ENCODE measurements at places on chromosomes 6 and 20.

DNA sequence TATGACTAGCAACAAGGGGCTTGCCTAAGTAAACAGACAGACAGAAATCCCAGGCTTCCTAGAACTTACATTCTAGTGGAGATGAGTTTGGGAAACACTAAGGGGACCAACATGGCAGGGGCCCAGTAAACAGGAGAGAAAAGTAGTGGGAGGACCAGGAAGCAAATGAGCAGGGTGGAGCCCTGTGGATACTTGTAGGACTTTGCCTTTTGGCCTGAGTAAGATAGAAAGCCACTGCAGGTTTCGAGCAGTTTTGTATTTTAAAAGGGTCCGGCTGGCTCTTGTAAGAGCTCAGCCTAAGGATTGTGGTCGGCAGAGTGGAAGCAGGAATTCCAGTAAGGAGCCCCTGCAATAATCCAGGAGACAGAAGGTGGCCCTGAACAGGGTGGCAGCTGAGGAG, 125.5 kb downstream of the MAP3K7 start:
- DNase-seq = no peak

DNA sequence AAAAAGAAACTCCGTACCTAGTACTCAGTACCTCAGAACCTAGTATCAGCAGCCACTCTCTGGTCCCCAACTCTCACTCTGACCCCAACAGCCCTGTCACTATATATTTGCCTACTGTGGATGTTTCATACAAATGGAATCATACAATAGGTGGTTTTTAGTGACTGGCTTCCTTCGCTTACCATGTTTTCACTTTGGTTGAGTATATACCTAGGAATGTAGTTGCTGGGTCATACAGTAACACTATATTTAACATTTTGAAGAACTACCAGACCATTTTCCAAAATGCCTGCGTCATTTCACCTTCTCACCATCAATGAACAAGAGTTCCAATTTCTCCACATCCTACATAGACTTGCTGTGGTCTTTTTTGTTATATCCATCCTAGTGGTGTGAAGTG, 283.2 kb downstream of the GMDS start:
- DNase-seq = no peak

DNA sequence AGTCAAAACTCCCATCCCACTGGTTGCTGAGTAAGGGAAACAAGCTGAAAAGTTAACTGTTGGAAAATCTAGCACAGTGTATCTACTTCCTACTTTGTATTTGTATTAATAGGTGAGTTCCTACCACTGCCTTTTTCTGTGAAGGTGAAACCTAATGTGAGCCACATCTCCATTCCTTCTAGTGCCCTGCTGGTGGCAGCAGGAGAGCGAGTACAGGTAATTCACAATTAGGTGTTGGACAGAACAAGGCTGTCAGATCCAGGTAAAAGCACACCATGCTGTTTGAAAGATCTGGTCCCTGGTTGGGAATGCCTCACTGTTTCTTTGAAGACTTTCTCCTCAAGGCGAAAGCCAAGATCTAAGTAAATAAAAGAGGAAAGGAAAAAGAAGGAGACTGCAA, 528.4 kb downstream of the PKHD1 start:
- DNase-seq = no peak

GRCh38 chr6:7035837-7036249, 71.9 kb upstream of the RREB1 start:
- DNase-seq = no peak

GRCh38 chr20:42125426-42125825, 507.2 kb upstream of the CHD6 start:
- no peak for DNase-seq
